ENCODE measurements at places on chromosomes 2 and 18.

GRCh38 chr2:190582019-190582418 lies 47.5 kb upstream of the NEMP2 start:
- DNase-seq, result no peak

- DNase-seq, result no peak
Observed at GRCh38 chr2:1744151-1744445, 217 bp downstream of the PXDN start.

DNA sequence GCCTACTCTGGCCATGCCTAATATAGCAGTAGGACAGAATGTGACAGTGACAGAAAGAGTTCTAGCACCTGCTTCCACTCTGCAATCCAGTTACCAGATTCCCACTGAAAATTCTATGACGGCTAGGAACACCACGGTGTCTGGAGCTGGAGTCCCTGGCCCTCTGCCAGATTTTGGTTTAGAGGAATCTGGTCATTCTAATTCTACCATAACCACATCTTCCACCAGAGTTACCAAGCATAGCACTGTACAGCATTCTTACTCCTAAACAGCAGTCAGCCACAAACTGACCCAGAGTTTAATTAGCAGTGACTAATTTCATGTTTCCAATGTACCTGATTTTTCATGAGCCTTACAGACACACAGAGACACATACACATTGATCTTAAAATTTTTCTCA lies 45.2 kb upstream of the TTR start:
- DNase-seq, result no peak

GRCh38 chr2:198857246-198857645 lies 600.5 kb downstream of the SATB2 start:
- no peak for DNase-seq

DNA sequence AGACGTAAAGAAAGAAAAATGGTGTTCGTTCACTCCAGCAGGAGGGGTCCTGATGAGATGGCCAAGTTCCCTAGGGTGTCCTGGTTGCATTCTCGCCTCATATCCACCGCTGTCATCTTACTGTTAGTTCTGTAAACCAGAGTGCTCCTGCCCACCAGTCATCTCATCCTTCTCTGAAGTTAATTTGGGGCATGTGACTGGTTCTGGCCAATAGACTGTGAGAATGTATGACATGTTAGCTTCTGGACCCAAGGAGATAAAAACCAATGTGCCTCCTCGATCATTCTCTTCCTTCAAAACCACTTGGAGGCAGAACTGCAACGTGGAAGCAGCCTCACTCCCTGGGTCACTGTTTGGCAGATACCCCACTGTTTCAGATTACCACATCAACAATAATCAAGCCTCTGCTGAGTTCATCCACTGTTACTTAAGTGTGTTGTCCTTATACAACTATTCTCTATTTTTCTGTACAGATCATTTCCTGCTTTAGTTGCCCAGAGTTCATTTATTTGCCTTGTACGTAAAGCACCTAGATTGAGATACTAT lies 759.1 kb downstream of the TSN start:
- DNase-seq, result no peak

DNA sequence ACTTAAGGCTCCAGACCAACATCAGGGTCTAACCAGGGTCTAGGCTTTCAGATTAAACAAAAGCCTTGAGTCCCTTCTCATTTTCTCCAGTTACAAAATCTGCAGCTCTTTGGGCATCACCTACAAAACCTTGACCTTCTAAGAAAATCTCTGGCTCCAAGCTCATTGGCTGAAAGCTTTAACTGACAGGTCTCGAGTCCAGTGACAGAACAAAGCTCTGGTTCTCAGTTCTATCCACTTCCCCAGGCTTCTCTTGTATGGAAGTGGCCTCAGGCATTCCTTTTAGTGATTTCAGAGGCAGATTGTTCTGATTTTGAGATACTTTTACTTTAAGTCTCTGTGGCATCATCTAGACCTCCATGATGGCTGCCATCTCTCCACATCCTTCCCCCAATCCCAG lies 11.3 kb downstream of the SIX2 start:
- DNase-seq, result no peak

- peak; percentile 58 for DNase-seq
Observed at GRCh38 chr2:42053791-42054701, 6.2 kb downstream of the PKDCC start.

- DNase-seq, result no peak
Observed at GRCh38 chr2:48126162-48126561, 219.9 kb upstream of the FBXO11 start.

DNA sequence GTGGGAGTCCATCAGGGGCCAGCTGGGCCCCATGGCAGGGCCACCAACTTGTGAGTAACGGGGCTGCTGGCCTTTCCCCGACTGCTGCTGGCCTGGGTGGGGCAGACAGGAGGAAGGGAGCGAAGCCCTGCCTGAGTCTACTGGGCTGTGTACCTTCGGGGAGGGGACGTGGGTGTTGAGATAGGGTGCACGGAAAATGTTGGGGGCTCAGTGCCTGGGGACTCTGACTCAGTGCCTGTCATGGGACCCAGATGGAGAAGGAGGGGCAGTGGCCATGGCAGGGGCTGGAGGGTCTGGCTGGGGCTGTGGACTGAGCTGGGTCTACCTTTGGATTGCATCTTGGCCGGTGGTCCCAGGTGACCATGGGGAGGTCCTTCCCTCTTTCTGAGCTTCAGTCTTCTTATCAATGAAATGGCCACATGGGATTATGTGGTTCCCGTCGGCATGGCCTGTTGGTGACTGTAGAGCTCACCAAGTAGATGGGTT lies 4.0 kb downstream of the SLC4A3 start:
- DNase-seq, result no peak

GRCh38 chr2:167480232-167480985 lies 592.1 kb downstream of the XIRP2 start:
- DNase-seq, result no peak

DNA sequence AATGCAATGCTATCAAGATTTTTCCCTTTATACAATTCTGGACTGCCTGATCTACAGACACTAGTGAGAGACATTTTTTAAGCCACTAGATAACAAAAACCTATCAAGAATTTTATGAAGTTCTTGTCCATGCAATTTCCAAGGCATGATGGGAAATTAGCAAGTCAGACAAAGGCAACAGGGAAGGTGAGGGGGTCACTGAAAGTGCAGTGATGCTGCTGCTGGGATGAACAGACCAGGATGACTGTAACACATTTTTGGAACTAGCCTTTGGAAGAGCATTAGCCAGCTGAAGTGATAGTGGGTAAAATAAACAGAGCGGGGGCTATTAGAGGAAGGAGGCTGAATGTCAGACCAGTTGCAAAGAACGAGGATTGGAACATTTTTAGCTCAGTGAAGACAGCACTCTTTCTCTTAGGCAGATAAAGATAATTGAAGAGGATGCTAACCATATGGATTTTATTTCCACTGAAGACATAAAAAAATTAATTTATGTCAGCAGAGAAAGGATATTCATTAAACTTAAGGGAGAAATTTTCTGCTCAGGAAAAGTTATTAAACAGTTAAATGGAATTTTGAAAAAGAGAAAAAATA lies 17.9 kb downstream of the NRXN1 start:
- no peak for DNase-seq

DNA sequence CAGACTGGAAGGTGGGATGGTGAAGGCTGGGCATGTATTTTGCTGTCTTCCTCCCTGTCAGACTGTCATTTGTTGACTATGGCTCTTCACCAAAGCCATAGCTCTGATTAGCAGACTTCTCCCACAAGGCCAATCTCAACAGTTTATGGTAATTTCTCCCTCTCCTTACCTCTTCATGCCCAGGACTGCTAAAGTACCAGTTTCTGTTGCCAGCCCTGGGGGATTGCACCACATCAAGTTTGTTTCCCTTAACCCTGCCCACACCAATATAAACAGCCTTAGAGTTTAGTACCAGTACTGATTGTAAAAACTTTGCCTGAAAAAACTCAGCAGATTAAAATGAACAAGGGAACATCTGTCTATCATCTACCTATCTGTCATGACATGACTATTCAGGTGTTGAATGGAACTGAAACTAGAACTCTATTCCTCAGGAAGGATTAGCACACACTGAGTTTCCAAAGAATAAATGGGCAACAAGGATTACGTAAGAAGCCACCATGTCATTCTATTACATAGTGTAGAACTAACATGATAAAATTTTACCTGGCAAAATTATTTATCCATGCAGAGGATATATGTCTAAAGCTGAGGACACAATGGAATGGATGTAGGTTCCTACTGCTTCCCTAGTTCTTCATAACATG lies 13.7 kb downstream of the FEZ2 start:
- no peak for DNase-seq

DNA sequence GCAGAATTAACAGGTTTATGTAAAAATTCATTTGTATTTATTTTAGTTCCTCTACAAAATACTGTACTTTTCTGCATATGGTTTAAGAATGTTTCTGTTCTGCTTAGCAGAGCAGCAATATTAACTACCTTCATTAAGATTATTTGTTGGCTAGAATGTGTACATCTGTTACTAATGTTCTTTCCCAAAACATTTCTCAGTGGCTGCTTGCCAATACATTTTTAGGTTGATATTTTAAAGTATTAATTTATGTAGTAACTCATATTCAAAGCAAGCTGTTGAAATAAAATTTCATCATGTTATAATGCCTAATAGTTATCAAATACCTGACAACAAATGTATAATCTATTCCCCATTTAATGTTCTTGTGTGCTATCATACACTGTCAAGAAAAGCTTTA lies 40.3 kb downstream of the PRKD3 start:
- no peak for DNase-seq

GRCh38 chr18:32301976-32302743 lies 112.3 kb downstream of the MEP1B start:
- no peak for DNase-seq

DNA sequence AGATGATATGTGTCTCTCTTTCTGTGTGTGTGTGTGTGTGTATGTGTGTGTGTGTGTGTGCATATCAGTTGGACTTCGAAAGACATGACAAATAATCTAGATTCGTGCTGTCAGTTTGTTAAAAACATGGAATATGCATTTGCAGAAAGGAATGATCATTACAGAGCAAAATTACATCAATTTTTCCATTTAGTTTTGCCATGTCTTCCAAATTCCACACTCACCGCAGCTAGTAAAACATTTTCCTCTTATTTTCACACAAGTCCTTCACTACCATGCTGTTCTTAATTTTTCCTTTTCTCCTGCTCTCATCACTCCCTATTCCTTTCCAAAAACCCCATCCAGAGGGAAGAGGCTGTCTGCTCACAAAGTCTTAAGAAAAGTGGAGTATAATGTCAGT lies 1191.4 kb upstream of the SLC39A10 start:
- DNase-seq, result no peak

DNA sequence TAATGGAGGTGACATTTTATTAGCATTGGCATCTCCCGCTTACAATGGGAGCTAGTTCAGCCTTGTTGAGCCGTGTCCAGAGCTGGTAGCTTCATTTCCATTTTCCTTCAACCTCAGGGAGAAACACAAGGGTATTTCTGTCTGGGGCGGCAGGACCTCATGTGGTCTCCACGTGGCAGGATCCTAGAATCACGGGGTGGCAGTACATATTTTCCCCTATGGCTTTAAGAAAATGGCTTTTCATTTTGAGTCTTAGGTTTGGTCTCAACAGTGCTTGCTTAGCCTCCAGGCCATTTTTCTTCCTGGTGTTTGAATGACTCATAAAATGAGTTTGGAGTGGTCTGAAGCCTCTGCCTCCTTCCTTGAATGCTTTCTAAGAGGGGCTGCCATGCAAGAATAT lies 20.3 kb downstream of the CABLES1 start:
- no peak for DNase-seq

DNA sequence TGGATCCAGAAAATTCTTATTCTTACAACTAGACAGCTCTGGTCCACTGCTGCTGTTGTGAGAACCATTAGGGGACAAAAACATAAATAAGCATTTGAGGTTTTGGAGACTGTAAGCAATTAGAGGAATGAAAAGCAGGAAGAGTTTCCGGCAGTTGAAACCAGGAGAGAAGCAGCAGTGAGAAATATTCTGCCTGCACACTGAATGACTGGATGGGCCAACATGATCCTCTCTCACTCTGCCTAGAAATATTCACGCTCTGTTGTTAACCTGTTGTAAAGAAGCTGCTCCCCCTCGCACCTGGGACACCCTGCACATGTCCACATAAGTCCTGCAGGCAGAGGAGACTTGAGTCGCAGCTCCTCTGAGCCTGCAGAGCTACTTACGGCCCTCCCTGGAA lies 60.4 kb upstream of the RNF152 start:
- no peak for DNase-seq

GRCh38 chr18:49461602-49461977 lies 1.1 kb upstream of the DYM start:
- no peak for DNase-seq
